ENCODE measurements at places on chromosomes 5 and 9.
A peak's percentile ranks its signal among the peaks of the same experiment; 100 is the strongest.

DNA sequence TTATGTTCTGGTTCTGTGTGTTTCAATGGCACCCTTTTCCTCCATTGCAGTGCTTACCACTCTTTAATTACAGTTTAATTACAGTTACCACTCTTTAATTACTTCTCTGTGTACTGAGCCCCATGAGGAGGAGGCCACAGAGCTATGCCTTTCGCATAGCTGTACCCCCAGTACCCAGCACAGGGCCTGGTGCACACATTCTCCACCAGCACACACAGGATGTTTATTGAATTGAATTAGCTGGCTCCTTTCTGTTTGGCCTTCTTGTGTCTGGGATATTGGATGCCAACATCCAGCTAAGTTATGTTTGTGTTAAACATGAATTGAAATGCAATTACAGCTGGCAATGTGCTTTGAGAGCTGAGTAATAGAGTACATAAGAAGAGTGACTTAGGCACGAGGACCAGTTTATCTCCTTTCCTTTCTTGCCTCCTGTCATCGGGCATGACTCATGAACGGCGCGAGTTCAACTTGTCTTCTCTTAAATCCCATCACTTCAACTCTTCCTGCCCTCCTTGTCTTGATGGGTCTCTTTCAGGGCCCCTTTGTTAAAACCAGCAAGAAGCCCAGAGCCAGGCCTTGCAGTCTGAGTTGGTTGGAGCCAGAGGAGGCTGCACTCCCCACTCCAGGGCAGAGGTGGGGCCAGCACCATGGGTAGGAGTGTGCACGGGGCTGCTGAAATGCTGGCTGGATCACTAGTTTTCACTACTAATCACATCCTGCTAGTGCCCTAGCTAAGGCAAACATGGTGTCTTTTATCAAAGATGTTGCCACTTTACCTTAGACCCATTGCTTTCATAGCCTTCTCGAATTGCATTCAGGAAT, 37.4 kb downstream of the MVB12B start:
- no peak for DNase-seq

DNA sequence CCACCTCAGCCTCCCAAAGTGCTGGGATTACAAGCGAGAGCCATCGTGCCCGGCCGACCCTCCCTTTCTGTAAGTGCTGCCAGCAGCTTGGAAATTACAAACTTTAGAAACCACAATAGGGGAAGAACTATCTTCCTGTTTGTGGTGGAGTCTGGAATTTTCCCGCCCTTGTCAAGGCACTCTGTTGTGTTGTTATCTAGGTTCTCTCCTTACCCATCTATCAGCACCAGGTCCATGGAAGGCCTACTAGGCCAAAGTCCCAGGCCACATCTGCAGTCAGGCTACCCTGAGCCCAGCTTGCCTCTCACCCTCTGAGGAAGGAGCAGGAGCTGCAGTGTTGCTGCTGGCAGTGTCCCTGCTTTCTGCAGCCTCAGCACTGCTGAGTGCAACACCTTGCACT, 214.9 kb downstream of the MCTP1 start:
- DNase-seq: no peak

- no peak for DNase-seq
Measured at GRCh38 chr5:53071738-53072137, 37.8 kb downstream of the MOCS2 start.

DNA sequence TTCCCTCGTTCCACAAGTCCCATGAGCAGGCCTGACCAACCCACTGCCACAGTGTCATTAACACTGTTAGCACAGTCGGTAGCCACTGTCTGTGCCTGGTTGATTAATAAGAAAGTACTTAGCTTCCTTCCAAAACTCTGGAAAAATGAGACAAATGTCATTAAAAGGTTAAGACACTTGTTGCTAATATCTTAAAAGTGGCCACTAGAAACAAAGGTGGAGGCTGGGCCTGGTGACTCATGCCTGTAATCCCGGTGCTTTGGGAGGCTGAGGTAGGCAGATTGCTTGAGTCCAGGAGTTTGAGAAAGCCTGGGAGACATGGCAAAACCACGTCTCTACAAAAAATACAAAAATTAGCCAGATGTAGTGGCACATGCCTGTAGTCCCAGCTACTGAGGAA, 194.0 kb downstream of the PDZD2 start:
- DNase-seq: no peak

- DNase-seq: no peak
Measured at GRCh38 chr5:143401227-143402016, 2.1 kb downstream of the NR3C1 start.

DNA sequence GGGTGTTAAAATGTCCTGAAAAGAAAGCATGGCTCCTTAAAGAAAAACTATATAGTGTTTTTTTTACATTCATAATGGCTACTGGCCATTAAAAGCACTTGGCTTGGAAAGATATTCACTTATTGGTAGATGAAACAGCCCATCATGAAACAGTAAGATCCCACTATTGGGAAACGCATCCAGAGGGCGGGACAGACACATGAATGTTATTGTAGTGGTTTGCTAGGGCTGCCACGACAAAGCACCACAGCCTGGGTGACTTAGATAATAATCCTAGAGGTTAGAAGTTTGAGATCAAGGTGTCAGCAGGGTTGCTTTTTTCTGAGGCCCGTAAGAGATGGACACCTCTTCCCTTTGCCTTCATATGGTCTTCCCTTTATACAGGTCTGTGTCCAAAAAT, 139.4 kb upstream of the ANKH start:
- DNase-seq: no peak

DNA sequence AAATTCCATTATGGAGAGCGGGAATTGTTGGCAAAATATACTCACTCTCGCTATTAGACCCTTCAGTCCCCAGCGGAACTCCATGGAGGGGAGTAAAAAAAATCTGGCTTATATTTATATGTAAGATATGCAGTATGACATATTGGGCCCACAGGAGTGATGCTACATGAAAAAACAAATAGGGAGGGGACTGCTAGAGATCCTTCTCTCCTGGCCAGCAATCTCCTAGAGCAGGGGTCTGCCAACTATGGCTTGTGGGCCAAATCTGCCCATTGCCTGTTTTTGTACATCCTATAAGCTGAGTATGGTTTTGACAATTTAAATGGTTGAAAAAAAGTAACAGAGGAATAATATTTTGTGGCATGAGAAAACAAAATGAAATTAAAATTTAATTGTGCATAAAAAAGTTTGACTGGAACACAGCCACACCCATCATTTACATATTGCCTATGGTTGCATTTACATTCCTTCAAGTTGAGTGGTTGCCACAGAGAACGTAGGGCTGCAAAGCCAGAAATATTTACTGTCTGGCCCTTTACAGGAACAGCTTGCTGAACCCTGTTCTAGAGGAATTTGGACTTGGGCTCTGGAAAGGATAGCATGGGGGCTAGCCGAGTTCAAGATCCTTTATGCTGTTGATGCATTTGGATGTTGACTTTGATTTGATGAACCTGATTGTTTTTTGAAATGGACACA, 197.3 kb upstream of the CLINT1 start:
- no peak for DNase-seq

DNA sequence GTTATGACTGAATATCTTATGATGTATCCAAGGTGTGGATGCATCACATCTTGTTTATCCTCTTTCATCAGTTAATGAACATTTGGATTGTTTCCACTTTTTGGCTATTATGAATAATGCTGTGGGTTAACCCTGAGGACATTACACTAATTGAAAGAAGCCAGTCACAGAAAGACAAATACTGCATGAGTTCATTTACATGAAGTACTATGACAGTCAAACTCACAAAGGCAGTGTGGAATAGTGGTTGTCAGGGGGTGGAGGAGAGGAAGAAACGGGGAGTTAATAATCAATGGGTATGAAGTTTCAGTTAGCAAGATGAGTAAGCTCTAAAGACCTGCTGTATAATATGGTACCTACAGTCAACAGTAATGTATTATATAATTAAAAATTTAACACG, 409.4 kb upstream of the CTNND2 start:
- DNase-seq: no peak

DNA sequence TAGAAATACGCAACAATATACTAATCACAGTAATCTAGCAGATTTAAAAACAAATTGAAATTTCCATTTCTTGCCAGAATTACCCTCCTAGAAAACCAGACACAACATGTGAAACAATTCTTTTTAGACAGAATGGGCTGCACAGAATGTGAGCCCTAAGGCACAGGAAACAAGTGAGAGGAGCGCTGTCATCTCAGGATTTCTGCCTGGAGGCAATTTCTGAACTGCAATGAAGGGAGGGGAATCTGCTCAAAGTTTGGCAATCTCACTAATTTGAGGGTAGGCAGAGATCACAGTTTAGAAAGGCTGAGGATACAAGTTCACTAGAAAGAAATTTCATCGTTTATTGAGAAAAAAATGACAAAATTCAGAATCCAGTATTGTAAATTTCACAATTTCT, 70.3 kb downstream of the INIP start:
- no peak for DNase-seq

DNA sequence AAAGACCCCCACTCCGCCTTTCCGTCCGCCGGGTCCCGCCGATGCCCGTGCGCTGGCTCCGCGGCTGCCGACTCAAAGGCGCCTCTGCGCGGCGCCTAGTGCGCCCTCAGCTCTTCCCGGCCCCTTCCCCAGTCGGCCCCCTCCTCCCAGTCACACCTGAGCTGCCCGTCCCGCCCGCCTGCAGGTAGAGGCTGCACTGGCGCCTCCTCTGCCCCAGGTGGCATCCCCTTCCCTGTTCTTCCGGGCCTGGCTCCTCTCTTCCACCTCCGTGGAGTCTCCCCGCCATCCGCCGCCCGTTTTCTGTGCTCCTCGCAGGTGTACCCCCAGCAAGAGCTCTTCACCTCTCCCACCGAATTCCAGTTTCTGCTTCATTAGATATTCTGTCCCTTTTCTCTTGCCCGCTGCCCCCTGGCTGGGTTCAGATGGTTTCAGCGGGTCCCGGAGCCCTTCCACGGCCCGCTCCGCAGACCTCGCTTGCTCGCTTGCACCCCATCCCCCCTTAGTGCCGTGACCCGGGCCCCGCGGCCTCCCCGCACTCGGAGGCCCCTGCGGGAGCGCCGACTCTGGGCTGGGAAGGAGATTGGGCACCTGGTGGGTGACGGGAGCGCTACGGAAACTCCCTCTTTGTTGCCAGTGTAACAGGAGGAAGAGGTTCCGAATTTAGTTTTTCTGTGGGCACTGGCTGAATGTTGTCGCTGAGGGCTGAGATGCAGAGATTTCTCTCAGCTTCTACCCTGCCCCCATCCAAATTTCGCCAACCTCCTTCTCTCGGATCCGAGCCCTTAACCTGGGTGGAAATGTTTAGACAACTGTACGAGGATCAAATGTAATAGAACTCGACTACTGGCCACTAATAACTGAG, 809 bp downstream of the SLC44A1 start:
- peak; percentile 57 for DNase-seq

GRCh38 chr5:112036206-112036605, 279.2 kb upstream of the NREP start:
- no peak for DNase-seq
